AG20443 (cell line): ENCODE measurements at places on chromosomes 7 and 10.

DNA sequence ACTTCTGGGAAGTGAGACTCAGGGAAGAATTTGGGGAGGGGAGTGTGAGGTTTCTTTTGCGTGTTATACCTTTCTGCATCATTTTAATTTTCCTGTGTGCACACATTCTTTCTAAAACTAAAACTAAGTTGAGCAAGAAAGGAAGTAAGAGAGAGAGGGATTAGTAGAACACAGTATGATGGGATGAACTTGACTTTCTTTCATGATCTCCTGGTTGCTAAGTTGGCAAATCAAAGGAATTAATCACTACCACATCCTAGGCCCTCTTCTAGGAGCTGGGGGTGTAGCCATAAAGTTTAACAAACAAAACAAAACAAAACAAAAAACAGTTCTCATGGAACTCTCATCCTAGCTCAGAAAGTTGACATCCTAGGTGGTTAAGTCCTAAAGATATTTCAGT lies 19.1 kb upstream of the KDM7A start:
- DNase-seq: no peak

DNA sequence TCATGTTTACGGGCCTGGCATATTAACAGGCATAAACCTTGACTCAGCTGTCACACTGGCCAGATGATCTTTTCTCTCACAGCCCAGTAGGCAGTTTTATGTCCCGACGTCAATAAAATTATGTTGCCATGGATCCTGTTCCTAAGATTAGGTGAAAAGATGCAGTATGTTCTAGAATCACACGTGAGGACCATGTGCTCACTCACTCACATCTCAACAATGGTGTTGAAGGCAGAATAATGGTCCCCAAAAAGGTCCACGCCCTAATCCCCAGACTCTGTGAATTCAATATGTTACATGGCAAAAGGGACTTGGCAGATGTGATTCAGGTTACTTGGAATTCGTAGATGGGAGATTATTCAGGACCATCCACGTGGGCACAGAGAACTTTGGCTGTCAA lies 3.5 kb downstream of the DOCK1 start:
- DNase-seq: no peak

DNA sequence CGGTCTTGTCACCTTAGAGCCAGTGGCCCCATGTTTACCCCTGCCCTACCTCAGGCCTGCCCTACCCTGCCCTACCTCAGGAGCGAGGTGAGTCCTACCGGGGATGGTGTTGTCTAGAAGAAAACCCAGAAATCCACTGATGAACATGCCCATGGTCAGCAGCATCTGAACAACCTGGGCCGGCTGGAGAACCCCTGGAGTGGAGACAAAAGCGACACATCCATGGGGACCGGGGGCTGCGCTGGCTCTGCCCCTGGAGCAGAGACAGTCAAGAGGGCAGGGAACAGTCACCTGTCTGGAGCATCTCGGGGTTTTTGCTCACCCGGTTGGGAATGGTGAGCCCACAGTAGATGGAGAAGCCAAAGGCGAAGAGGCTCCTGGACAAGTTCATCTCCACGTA lies 36.3 kb downstream of the STRA8 start:
- DNase-seq: no peak

DNA sequence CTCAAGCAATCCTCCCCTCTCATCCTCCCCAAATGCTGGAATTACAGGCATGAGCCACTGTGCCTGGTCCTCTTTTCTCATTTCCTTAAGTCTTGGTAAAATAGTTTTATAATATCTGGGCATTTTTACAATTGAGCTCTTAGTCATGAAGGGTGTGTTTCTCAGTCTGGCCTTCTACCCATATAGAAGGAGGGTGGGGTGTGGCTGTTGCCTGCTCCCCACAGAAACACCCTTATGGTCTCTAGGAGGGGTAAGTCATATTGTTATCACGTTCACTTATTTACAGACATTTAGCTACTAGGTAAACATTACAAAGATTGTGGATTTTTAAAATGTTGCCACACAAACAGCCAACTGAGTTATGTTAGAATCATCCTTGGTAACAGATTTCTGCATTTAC lies 6.7 kb upstream of the OTUD1 start:
- DNase-seq: peak; percentile 52

DNA sequence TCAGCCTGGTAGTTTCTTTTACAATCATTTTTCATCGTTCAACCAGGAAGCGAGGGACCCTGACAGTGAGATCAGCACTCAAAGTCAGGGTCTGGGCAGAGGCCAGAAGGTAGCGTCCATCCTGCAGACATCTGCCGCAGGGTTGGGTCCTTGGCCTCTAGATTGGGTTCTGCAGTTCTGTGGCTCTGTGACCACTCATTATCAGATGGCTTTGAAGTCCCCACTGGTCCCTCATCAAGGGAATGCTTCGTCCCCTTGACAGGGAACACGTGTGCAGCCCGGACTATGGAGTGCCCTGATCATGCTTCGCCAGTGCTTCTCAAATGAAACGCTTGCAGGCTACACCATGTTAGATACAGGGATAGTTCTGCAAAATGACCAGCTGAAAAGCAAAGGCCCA lies 64.1 kb downstream of the FRMPD2 start:
- no peak for DNase-seq
